CD8-positive, alpha-beta T cell (primary cell): ENCODE measurements at places on chromosomes 5 and 9.
A peak's percentile ranks its signal among the peaks of the same experiment; 100 is the strongest.

- no peak for DNase-seq
Observed at GRCh38 chr5:65015767-65016166, 247.0 kb downstream of the CWC27 start.

DNA sequence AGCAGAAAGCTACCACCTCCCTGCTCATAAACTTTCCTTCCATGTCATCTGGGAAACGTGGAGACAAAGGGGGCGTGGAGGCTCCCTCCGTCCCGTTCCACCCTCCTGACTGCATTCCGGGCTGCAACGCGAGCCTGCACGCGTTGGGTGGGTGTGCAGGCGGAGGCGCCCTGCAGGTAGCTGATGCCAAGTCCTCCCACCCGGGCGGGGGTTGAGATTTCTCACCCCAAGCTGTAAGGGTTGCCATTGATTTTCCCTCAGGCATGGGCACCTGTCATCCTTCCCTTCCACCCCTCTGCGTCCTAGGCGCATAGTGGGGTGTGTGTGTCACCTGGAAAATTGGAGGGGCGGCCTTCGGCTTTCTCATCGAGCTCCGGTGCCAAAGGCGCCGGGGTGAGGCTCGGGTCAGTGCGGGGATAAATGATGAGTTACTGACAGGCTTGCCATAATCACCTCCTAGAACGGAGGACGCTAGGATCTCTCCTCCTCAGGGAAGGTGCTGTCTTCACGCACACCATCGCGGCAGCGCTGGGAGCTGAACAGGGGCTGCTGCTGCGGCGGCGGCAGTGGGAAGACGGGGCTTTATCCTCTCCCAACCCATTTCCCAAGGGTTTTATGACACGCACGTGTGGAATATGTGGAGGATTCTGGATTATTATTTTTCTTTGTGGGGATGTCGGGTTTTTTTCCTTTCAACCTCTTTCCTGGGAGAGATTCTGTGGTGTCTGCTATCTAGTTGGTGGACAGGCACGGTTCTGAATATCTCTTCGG lies 973 bp downstream of the PLPPR1 start:
- DNase-seq = no peak

DNA sequence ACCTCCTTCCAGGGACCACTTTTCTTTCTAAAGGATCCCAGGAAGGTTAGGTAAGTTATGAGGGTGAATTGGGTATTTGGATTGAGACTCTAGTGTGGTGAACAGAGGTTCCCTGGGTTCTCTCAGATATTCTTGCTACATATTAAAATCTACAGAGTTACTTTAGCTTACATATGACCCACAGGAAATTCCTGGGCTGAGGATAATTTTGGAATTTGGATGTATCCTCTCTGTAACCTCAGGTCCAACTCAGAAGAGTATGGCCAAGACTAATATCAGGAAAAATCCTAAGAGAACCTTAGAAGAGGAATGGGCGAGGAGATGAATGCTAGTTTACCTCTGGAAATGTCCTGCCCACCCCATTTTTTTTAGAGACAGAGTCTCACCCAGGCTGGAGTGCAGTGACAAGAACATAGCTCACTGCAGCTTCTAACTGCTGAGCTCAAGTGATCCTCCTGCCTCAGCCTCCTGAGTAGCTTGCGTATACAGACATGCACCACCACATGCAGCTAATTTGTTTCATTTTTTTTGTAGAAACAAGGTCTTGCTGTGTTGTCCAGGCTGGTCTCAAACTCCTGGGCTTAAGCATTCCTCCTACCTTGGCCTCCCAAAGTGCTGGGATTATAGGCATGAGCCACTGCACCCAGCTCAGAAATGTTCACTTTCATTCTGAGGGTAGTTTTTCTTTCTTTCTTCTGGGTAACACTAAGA lies 196.4 kb downstream of the ARHGEF28 start:
- no peak for DNase-seq

DNA sequence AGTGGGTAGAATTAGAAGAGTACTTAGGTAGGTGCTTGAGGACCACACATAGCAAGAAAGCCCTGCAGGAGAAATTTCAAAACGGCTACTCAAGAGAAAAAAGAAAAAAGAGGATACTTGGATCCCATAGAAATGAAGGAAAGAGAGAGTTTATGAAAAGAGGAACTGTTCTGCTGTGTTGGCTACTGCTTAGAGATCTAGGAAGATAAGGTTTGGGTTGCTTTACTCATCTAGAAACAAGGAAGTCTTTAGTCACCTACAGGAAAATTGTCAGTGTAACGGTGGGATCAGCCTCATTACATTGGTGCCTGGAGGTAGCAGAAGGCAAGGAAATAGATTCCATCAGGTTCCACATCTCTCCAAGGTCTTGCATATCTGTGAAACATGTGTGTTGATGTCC lies 14.8 kb upstream of the C5orf46 start:
- DNase-seq = no peak

DNA sequence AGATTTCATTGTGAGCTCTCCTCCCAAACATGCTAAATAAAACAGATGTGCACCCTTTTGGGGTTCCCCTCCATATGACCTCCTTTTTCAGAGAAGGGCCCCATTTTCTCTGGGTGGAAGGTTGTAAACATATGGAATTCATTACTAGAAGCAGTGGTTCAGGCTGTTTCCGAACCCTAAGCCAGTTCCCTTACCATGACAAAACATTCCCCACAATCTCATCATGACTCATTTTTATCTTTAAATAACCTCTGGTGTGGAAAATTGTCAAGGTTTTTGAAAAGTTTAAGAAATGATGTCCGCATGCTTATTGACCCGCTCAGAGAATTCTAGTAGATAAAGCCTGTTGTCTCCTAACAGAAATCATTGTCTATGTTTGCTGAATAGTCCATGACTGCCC lies 127.3 kb upstream of the PIK3R1 start:
- no peak for DNase-seq

DNA sequence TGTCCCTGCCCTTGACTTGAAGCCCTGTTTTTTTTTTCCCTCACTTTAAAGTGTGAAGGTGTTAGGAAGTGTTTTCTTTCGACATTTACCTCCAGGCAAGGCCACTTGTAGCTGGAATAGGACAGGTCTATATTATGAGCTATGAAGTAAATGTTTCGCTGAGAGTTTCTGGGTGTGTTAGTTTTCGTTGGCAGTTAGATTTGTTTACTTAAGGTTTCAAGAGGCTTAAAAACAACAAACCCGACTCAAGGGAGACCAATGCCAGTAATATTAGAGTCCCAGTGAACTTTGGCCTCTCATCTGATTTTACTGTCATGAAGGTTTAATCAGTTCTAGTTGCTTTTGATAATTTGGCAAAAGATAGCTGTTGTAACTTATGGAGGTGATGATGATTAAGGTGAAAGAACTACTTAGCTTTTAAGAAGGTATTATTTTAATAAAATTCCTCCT lies 25.2 kb downstream of the OCLN start:
- DNase-seq = no peak

DNA sequence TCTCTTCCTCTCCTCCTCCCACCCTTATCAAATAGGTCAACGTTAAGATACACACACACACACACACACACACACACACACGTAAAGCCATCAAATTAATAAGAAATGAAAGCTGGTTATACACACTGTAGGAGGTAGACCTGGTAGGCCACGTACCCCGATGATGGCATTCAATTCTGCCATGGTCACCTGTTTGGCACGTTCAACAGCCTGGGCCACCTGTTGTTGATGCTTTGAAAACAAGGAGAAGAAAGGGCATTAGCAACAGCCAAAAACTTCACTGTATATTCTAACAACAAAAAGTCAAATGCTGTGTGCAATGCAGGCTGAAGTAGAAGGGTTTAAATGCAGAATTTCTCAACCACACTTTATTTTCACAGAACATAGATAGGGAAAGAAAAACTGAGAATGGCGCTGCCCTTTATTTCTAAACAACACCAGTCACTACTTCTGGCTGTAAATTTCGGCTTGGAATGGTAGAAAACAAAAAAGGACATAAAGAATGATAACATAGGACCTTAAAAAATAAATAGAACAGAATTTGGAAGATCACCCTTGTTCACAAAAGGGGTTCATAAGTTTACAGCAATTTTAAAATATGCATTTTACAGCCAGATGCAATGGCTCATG lies 37.2 kb downstream of the TLE1 start:
- no peak for DNase-seq

- DNase-seq = no peak
Observed at GRCh38 chr5:32498484-32498883, 53.9 kb upstream of the ZFR start.

GRCh38 chr5:111628901-111629300 lies 116.6 kb upstream of the STARD4 start:
- DNase-seq = no peak

DNA sequence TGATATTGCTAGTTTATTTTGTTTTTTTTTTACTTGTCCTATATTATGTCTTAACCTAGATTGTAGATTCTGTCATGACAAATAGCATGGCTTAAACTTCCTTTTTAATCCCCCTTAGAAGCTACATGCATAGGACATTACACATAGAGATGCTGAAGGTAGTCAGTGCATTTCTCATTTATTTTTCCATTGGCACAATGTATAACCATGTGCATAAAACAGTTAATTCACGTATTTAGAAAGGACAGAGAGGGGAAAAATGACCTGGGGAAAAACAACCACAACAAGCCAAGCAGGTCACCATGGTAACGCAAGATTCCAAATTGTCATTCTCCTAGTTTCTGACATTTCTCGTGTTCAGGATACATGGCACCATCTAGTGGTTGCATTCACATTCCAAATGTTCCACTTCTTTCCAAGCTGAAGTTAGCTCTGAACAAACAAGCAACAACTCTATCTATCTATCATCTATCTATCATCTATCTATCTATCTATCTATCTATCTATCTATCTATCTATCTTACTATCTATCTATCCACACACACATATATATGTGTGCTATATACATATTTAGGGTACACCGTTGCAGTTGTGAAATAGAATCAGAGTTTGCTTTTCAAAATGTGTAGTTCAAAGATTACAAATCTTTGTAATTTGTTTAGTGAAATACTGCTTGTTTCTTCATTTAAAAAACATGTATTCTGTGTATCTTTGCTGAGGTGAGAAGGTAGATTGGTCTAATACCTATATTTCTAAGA lies 487.2 kb upstream of the ST8SIA4 start:
- DNase-seq = no peak

DNA sequence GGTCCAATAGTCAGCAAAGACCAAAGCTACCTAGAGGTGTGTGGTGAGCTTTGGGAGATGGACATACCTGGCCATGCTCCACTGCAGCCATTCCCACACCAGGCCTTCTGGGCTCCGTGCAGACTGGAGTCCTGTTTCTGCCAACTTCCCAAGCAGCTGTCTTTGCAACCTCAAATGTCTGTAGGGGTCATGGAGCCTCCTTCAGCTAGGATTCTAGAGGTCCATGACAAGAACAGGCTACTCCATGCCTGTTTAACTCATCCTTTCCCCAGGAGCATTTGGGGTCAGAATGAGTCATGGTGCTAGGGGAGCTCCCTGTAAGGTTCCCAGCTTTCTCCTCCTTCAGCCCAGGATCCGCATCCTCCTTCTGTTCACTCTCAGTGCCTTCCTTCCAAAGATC lies 17.1 kb downstream of the VPS13A start:
- DNase-seq = no peak

DNA sequence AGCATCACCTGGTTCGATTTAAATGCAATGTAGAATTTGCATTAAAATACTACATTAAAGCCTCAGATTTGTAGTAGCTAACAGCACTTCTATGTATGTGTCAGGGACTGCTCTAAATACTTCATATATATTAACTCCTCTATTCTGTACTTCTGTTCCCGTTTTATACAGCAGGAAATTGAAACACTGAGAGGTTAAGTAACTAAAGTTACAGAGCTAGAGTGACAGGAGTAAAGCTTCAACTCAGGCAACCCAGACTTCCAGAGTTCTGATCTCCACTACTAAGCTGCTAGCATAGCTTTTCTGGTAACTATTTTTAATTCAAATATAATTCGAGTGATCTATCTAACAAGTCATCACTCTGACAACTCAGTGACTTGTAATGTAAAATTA lies 619 bp upstream of the APC start:
- no peak for DNase-seq

DNA sequence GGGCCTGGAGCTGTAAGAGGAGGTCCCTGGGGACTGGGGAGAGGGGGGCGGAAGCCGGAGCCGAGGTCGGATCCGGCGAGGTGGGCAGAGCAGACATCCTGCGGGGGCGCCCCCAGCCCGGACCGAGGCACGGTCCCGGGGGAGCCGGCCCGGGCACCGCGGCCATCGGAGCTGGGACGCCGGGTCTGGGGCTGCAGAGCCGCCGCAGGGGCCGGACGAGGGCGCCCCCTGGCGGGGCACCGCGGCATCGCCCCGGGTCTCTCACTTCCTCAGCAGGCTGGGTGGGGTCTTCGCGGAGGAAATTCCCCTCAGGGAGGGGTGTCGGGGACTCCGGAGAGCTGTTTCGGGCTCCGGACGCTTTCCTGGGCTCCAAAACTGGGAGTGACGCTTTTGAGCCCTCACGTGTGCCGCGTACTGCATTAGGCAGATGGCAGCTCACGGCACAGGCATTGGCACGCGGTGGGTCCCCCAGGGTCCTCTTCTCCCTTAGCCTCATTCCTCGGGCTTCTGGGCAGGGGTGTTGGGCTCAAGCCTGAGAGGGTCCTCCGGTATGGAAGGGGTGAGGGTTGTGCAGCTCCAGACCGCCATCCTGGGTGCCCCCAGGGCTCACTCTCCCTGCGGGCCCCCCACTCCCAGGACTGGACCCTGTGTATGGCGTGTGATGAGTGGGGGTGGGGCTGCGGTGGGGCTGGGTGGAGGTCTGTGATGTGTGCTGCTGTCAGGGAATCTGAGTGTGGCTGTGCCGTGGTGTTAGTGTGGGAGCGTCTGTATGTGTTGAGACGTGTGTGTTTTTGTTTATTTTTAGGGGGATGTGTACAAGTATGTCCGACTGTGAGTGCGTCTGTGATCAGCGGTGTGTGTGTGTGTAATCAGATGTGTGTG lies 29.6 kb downstream of the LHX2 start:
- peak; percentile 47 for DNase-seq

- DNase-seq = no peak
Observed at GRCh38 chr5:63959177-63959982, 2.9 kb downstream of the HTR1A start.

DNA sequence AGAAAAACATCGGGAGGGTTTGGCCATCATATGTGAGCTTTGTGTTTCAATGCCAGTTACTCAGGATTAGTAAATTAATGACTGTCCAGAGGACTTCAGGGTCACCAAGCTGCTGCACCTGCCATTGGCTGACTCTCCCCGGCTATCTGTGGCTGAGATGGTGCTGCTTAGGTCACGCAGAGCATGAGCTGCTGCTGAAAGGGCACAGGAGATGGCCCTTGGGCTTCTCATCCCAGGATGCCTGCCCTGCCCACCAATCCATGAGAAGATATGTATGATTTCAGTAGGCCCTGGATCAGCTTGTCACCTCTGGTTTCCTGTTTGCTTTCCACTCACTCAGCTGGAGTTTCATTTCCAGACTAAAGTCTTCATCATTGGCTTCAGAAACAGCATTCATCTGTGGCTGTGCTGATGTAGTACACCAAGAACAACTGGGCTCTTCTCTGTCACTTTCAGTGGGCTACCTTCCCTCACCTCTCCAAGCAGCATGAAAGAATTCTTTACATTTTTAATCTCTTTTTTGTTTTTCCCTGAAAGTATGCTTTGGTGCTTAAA lies 2.4 kb upstream of the CATSPER3 start:
- no peak for DNase-seq

GRCh38 chr5:127650649-127651048 lies 1.8 kb downstream of the CTXN3 start:
- no peak for DNase-seq
